Stimulated activated CD4-positive, alpha-beta T cell treated with anti-CD3 and anti-CD28 coated beads, Interleukin-4, amount 100 ng/mL, for 4 hours (primary cell): ENCODE measurements at places on chromosomes 5 and 9.

GRCh38 chr5:119274767-119275130 is 81.1 kb upstream of the TNFAIP8 start:
- no peak for DNase-seq

DNA sequence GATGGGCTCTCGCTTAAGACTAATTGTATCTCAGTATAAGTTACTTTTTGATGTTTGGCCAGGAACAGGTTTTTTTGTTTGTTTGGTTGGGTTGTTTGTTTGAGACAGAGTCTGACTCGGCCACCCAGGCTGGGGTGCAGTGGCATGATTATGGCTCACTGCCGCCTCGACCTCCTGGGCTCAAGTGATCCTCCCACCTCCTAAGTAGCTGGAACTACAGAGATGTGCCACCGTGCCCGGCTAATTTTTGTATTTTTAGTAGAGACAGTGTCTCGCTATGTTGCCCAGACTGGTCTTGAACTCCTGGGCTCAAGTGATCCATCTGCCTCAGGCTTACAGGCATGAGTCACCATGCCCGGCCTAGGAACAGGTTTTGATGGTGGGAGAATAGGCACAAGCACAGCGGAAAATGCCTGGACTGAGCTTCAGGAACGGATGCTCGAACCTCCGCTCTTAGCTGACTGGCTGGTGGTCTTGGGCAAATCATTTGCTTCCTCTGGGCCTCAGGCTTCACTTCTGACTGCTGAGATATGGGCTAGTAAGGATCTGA is 11.4 kb upstream of the SYNPO start:
- no peak for DNase-seq

DNA sequence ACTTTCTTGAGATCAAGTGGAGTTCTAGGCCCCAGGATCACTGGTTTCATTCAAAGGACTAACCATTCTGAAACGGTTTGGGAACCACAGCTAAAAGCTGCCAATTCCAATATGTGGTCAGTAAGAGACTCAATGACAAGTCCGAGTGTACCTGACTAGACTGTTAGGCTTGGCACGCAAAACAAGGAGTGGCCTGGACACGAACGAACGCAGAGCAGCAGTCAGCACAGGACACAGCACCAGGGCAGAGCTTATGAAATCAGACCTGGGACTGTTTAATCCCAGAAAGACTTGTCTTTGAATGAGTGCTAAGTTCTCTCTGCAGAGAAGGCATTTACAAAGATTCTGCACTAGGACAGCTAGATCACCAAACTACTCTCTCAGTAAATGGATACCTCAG is 213.8 kb downstream of the GAPVD1 start:
- no peak for DNase-seq

- DNase-seq, result no peak
Observed at GRCh38 chr5:30279237-30279636, 914.2 kb upstream of the CDH6 start.

- DNase-seq, result no peak
Observed at GRCh38 chr5:110899566-110900412, 161.0 kb downstream of the SLC25A46 start.

- no peak for DNase-seq
Observed at GRCh38 chr9:70010015-70010414, 33.6 kb upstream of the MAMDC2 start.

DNA sequence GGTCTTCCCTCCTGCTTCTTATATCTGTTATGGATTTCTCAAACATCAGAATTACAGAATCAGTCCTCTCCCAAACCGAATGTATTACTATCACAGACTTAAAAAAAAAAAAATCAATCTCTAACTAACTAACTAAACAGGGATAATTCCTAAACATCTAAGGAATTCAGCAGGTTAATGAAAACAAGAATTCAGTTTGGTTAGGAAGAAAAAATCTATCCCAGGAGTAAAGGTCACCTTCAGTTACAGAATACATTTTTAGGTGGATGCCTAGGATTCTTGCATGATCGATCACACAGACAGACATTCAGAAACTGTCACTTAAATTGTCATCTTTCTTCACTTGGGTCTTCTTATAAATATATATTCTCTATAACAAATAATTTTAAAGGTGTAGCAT is 11.5 kb downstream of the PTAR1 start:
- no peak for DNase-seq

- no peak for DNase-seq
Observed at GRCh38 chr5:14141764-14142163, 1.4 kb upstream of the TRIO start.
